Stomach (tissue), 19 donors: ENCODE measurements at places on chromosomes 4 and X. TPM values are rescaled to one million over a fixed set of nuclear protein-coding genes. Genes with fewer than 3 reads are reported as not detected.

- no peak overlapping the region for H3K27ac ChIP-seq
- no peaks in the 10 kb centered on the region for H3K36me3 ChIP-seq
- no peak for DNase-seq
- H3K4me1 ChIP-seq: no peaks in the 10 kb centered on the region
Observed at GRCh38 chrX:32480019-32480418, 731.3 kb downstream of the DMD start.

Gene CT47B1
- total RNA-seq: not detected

Gene DRP2
- total RNA-seq: 1.2 TPM

DNA sequence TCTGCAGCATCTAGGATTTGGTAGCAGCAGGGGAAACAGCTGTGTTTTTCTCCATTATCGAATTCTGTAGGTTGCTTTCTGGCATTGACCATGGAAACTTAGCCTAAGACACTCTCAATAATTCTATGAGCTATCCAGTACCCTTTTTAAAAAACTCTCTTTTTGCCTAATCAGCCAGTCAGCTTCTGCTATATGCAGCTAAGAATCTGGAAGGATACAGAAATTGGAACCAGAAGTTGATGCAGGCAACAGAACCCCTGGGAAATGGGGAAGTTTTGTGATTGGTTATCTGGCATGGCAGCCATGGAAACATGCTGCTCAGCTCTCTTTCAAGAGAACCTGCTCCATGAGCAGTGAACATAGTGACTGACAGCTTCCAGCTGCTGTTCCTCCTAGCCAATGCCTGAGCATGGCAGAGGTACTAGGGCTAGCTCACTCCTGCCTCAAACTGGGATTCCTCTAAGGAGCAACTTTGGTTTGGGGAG is 417.6 kb upstream of the MAOA start:
- no peaks in the 10 kb centered on the region for H3K27me3 ChIP-seq
- no peaks in the 10 kb centered on the region for H3K4me1 ChIP-seq
- no peak overlapping the region for H3K27ac ChIP-seq

GRCh38 chr4:179097741-179098140 is 1655.5 kb upstream of the AGA start:
- H3K27ac ChIP-seq: no peak overlapping the region
- H3K27me3 ChIP-seq: no peaks in the 10 kb centered on the region

Gene CXCL11
- not detected for total RNA-seq

DNA sequence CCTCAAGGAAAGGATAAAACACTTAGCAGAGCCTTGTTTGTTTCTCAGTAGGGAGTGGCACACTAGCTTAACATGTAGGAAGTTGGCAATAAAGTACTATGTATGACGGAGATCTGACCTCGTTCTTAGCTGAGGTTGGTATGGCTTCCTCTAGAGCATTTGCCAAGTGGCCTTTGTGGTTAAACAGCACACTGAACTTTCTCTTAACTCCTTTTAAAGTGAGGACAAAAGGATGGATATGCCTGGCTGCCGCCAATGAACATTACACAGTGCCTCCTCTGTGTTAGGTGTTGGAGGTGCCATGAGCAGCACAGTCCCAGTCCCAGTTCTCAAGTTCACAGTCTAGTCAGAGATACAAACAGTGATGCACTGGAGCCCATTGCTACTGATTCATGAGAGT is 54.4 kb downstream of the VGLL1 start:
- no peak overlapping the region for H3K27ac ChIP-seq
- no peaks in the 10 kb centered on the region for H3K27me3 ChIP-seq
- H3K4me3 ChIP-seq: no peak overlapping the region
- H3K36me3 ChIP-seq: no peaks in the 10 kb centered on the region
- H3K4me1 ChIP-seq: no peaks in the 10 kb centered on the region

Gene PHKA1
- 9.0 TPM for total RNA-seq

Gene TACC3
- total RNA-seq: 9.5 TPM

GRCh38 chr4:73613130-73613529 is 7.1 kb downstream of the RASSF6 start:
- H3K4me3 ChIP-seq: no peak overlapping the region
- no peaks in the 10 kb centered on the region for H3K27me3 ChIP-seq
- DNase-seq: no peak
- H3K4me1 ChIP-seq: peaks cover 62% of the 10 kb centered on the region

Gene RGN
- 15.1 TPM for total RNA-seq

Gene SSX2
- total RNA-seq: not detected

GRCh38 chr4:137676357-137676998 is 144.2 kb upstream of the PCDH18 start:
- DNase-seq: no peak
- H3K4me1 ChIP-seq: no peaks in the 10 kb centered on the region
- no peak overlapping the region for H3K4me3 ChIP-seq
- H3K27ac ChIP-seq: no peak overlapping the region
- no peaks in the 10 kb centered on the region for H3K27me3 ChIP-seq
- no peaks in the 10 kb centered on the region for H3K36me3 ChIP-seq

DNA sequence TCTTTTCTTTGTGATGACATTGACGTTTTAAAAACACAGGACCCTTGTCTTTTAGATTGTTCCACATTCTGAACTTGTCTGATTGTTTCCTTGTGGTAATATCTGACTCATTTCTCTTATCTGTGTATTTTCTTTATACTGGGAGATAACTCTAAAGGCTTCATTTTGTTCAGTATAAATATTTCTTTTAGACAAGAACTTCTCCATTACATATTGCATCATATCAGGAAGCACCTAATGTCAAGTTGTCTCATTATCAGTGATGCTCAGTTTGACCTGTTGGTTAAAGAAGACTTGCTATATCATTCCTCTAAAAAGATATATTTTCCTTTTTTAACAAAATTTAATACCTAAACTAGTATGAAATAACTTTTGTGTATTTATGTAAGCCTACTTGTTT is 152.3 kb upstream of the BMP3 start:
- no peaks in the 10 kb centered on the region for H3K4me1 ChIP-seq
- no peak for DNase-seq
- H3K27me3 ChIP-seq: no peaks in the 10 kb centered on the region

Gene SMAD1
- total RNA-seq: 13.9 TPM

- no peaks in the 10 kb centered on the region for H3K4me1 ChIP-seq
- no peak overlapping the region for H3K4me3 ChIP-seq
- no peaks in the 10 kb centered on the region for H3K27me3 ChIP-seq
Observed at GRCh38 chrX:101460669-101461068, 24.6 kb upstream of the ARMCX4 start.

Gene CT55
- not detected for total RNA-seq

- no peak for DNase-seq
- no peak overlapping the region for H3K27ac ChIP-seq
- no peak overlapping the region for H3K4me3 ChIP-seq
- H3K27me3 ChIP-seq: no peaks in the 10 kb centered on the region
- H3K4me1 ChIP-seq: no peaks in the 10 kb centered on the region
Observed at GRCh38 chr4:53598901-53599300, 7.6 kb upstream of the LNX1 start.

Gene NSG1
- total RNA-seq: not detected

DNA sequence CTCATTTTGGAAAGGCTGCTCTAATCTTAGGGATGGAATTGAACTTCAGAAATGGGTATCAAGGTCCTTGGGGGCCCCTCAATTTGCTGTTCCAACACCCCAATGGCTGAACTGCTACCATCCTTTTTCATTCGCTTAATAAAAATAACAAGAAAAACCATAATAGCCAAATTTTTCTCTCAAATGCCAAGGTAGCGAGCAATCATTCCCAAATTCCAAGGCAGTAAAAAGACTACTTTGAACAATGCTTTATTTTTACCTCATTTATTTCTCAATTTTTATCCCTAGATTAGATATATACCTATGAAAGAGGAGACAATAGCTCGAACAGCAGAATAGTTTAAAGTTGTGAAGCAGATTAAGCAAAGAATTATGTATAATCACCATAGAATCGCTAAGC is 323.4 kb upstream of the SLC7A11 start:
- DNase-seq: no peak
- no peaks in the 10 kb centered on the region for H3K27me3 ChIP-seq

DNA sequence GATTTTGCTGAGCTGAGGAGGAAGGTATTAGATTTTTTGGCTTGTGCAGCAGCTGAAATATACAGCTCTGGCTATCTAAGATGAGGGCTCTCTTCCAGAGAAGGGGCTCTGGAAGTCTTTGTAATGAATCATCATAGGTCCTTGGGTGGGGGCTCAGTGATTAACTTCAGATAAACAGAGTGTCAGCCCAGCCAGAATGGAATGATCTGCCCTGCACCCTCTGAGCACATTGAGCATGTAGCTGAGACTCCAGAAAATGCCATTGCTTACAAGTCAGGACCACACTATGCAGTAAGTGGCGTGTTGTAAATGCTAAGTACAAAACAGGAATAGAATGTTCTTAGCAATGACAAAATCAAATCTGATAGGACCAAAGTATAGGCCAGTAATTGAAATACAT is 836.0 kb downstream of the PDHA2 start:
- no peaks in the 10 kb centered on the region for H3K27me3 ChIP-seq
- DNase-seq: no peak
- no peaks in the 10 kb centered on the region for H3K4me1 ChIP-seq
- no peak overlapping the region for H3K4me3 ChIP-seq
- no peak overlapping the region for H3K27ac ChIP-seq

- no peak overlapping the region for H3K27ac ChIP-seq
- no peaks in the 10 kb centered on the region for H3K36me3 ChIP-seq
- no peak for DNase-seq
- H3K4me3 ChIP-seq: no peak overlapping the region
- H3K27me3 ChIP-seq: no peaks in the 10 kb centered on the region
Observed at GRCh38 chrX:4851534-4851933, 1138.1 kb upstream of the PRKX start.

Gene SFRP2
- total RNA-seq: not detected

- no peaks in the 10 kb centered on the region for H3K27me3 ChIP-seq
- peak overlapping the region; percentile 92 for H3K4me3 ChIP-seq
- H3K27ac ChIP-seq: peak overlapping the region; percentile 84
- peak; percentile 36 for DNase-seq
- peaks cover 37% of the 10 kb centered on the region for H3K4me1 ChIP-seq
Observed at GRCh38 chrX:53223955-53224859, 800 bp downstream of the KDM5C start.

Gene DMRTC1
- 30.3 TPM for total RNA-seq

GRCh38 chrX:10833299-10834169 is 213.1 kb upstream of the MID1 start:
- peak; percentile 58 for DNase-seq
- no peaks in the 10 kb centered on the region for H3K36me3 ChIP-seq
- peak overlapping the region; percentile 29 for H3K27ac ChIP-seq
- H3K27me3 ChIP-seq: no peaks in the 10 kb centered on the region

- H3K27ac ChIP-seq: no peak overlapping the region
- H3K4me1 ChIP-seq: peaks cover 23% of the 10 kb centered on the region
- H3K4me3 ChIP-seq: no peak overlapping the region
- no peaks in the 10 kb centered on the region for H3K36me3 ChIP-seq
- H3K27me3 ChIP-seq: no peaks in the 10 kb centered on the region
- DNase-seq: no peak
Observed at GRCh38 chrX:3715921-3716320, 2.5 kb upstream of the PRKX start.

Gene TMPRSS11D
- not detected for total RNA-seq

DNA sequence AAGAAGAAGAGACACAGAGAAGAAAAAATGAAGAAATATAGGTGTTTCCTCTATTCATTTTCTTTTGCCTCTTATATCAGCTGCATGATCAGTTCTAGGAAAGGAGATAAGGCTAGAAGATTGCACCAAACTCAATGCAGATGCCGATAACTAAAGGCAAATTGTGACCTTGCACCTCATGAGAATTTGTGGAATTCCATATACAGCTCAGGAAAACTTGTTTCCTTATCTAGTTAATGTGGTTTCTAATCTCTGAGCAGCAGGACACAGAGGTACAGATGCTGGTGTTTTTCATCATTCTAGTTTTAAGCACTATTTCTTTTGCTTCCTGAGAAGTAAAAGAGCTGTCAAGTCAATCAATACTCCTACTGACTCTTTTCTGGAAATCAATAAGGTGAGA is 104.6 kb upstream of the NWD2 start:
- H3K27me3 ChIP-seq: no peaks in the 10 kb centered on the region
- no peak for DNase-seq
- H3K36me3 ChIP-seq: no peaks in the 10 kb centered on the region
- no peak overlapping the region for H3K27ac ChIP-seq
- H3K4me3 ChIP-seq: no peak overlapping the region
- H3K4me1 ChIP-seq: no peaks in the 10 kb centered on the region

Gene GAGE12J
- total RNA-seq: not detected

DNA sequence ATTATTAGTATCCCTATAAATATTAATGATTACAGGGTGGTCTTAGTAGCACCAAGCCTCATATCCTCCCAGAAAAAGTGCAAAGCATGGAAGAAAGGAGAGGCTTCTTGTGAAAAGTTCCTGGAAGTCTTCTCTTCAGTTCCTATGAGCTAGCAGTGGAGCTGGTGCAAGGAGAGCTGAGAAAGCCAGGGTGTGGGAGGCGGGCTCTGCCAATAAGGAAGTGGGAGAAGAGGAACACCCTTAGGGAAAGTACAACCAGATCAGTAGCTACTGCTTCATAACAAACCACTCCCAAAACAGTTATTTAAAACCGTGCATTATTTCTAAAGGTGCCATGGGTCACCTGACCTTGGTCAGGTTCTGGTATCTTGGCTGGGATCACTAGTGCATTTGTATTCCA is 72.4 kb downstream of the MAP9 start:
- H3K4me1 ChIP-seq: no peaks in the 10 kb centered on the region
- peak overlapping the region; percentile 38 for H3K27ac ChIP-seq
- DNase-seq: peak; percentile 13
- no peaks in the 10 kb centered on the region for H3K27me3 ChIP-seq
- H3K4me3 ChIP-seq: no peak overlapping the region
- no peaks in the 10 kb centered on the region for H3K36me3 ChIP-seq

Gene GYPE
- total RNA-seq: not detected

- H3K27ac ChIP-seq: no peak overlapping the region
- no peaks in the 10 kb centered on the region for H3K4me1 ChIP-seq
- H3K27me3 ChIP-seq: no peaks in the 10 kb centered on the region
- no peak overlapping the region for H3K4me3 ChIP-seq
- no peak for DNase-seq
- no peaks in the 10 kb centered on the region for H3K36me3 ChIP-seq
Observed at GRCh38 chr4:63049726-63050125, 1359.5 kb downstream of the TECRL start.

GRCh38 chr4:137711502-137711901 is 179.2 kb upstream of the PCDH18 start:
- H3K4me3 ChIP-seq: no peak overlapping the region
- DNase-seq: no peak
- no peak overlapping the region for H3K27ac ChIP-seq
- no peaks in the 10 kb centered on the region for H3K4me1 ChIP-seq
- no peaks in the 10 kb centered on the region for H3K27me3 ChIP-seq

DNA sequence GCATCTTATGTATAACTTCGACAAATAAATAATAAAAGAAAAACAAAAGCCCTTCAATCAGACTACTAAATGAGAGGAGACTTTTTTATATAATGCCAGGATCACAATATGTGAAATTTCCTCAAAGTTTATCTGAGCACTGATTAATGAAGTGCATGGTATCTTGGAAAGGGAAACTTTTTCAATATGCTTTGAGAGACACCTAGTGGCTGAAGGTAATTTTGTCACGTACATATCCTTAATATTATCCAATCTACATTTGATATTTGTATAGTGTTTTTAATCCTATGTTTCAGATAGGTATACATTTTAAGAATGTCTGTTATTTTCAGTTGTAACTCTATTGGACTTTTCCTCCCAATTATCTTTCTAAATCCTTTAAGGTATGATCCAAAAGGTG is 146.8 kb downstream of the KLHL4 start:
- no peak overlapping the region for H3K27ac ChIP-seq
- no peak overlapping the region for H3K4me3 ChIP-seq
- no peaks in the 10 kb centered on the region for H3K27me3 ChIP-seq
- DNase-seq: no peak
- H3K36me3 ChIP-seq: no peaks in the 10 kb centered on the region

GRCh38 chrX:6968231-6968630 is 179.3 kb upstream of the STS start:
- H3K4me3 ChIP-seq: no peak overlapping the region
- H3K27me3 ChIP-seq: no peaks in the 10 kb centered on the region
- no peak for DNase-seq

Gene SPACA5
- total RNA-seq: not detected
